ENCODE measurements at places on chromosomes 11 and 22.

DNA sequence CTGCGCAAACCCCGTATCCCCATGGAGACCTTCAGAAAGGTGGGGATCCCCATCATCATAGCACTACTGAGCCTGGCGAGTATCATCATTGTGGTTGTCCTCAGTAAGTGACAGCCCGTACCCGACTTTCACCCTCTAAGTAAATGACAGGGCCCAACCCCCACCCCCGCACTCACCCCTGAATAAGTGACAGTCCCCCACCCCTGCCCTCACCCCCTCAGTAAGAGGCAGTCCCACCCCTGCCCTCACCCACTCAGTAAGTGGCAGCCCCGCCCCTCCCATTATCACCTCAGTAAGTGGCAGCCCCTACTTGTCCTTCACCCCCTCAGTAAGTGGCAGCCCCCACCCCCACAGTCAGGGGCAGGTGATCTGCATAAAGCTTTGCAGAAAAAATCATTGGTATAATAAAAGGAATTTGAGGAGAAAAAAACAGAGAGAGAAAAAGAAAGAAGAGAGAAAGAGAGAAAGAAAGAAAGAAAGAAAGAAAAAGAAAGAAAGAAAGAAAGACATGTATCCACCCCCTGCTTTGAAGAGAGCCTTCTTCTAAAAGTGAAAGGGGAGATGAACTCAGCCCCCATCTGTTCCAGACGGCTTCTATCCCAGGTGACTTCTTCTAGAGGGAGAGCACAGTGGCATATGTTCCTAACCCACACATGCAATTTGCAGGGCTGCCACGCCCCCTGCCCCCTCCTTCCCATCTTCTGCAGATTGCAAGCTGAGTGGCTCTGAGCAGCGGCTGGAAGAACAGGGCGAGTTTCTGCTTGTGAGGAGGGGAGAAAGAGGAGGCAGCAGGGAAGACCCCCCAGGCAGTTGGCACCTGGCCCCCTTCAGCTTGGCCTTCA lies 12.5 kb upstream of the SMIM35 start:
- peak; percentile 28 for DNase-seq

DNA sequence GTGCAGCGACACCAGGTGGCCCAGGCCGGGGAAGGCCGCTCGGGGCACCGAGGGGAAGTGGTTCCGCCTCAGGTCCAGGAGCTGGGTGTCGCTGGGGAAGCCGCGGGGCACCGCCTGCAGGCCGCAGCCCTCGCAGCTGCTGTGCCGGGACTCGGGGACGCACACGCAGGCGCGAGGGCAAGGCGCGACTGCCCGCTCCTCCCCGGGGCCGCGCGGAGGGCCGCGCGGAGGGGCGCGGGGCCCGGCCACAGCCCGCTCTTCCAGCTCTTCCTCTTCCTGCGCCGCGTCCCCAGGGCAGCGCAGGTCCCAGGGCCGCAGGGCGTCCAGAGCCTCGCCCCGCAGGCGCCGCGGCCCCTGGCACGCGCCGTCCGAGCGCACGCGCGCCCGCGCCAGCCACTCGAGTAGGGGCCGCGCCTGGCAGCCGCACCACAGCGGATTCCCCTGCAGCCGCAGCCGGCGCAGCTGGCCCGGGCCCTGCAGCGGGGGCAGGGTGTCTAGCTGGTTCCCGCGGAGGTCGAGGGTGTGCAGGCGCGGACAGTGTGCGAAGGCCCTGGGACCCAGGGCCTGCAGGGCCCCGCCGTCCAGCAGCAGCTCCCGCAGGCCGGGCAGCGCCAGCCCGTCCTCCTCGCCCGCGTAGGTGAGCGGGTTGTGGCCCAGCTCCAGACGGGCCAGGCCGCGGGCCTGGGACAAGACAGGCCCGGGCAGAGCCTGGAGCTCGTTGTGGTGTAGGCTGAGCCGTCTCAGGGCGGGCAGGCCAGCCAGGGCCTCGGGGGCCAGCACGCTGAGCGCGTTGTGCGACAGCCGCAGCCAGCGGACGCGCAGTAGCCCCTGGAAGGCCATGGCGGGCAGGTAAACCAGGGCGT lies 2.8 kb downstream of the CHADL start:
- DNase-seq, result peak; percentile 77

DNA sequence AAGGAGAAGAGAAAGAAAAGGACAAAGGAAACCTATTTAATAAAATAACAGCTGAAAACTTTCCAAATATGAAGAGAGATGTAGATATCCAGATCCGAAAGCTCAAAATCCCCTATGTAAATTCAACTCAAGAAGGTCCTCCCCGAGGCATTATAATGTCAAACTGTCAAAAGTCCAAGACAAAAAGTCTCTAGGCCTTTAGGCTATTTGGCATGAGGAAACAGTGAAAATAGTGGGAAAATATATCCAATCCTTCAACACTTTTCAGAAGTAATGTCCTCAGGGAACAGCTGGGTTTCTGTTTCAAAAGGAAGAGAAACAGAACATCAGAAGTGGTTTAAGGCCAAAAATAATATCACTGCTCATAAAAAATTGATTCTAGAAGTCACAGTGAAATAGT lies 1.9 kb upstream of the OR52E4 start:
- DNase-seq, result no peak

- DNase-seq, result no peak
Observed at GRCh38 chr11:64001484-64002420, 15.5 kb downstream of the OTUB1 start.

- no peak for DNase-seq
Observed at GRCh38 chr22:38230916-38231315, 29.1 kb downstream of the MAFF start.

DNA sequence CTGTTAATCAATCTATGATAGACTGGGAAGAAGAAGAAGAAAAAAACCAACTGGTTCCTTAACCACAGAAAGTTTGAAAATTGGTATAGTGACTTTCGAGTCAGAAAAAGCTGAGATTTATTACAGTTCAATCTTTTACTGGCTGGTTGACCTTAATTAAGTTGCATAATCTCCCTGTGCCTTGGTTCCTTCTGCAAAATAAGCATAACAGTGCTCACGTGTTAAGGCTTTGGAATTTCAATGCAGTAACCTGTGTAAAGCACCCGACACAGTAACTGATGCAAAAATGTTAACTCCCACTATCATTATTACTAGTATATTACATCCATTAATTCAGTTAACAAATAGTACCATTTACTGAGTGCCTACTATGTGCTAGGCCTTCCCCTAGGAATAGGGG lies 22.6 kb upstream of the E2F8 start:
- no peak for DNase-seq

- DNase-seq, result no peak
Observed at GRCh38 chr11:62431171-62431901, 12.5 kb downstream of the SCGB1A1 start.

DNA sequence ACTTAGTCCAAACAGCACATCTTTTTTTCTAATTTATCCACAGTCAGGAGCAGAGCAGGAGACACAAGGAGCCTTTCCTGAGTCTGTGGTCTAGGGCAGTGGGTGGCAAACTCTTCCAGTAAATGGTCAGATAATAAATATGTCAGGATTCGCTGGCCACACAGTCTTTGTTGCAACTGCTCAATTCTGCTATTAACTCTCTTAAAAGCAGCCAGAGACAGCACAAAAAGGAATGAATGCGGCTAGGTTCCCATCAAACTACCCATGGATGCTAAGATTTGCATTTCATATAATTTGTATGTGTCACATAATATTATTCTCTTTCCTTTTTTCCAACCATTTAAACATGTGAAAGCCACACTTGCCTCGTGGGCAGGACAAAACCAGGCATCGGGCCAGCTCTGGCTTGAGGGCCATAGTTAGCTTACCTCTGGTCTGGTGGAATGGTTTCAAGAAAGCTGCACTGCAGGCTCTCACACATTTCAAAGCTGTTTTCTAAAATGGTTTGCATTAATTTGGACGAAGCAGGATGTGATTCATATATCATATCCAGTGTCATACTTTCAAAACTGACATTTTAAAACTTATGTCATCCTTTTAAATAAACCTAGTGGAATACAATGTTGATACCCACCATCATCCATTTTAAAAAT lies 64.7 kb upstream of the CD5 start:
- DNase-seq, result no peak

- peak; percentile 77 for DNase-seq
Observed at GRCh38 chr11:72754544-72755155, 2.4 kb upstream of the ARAP1 start.

DNA sequence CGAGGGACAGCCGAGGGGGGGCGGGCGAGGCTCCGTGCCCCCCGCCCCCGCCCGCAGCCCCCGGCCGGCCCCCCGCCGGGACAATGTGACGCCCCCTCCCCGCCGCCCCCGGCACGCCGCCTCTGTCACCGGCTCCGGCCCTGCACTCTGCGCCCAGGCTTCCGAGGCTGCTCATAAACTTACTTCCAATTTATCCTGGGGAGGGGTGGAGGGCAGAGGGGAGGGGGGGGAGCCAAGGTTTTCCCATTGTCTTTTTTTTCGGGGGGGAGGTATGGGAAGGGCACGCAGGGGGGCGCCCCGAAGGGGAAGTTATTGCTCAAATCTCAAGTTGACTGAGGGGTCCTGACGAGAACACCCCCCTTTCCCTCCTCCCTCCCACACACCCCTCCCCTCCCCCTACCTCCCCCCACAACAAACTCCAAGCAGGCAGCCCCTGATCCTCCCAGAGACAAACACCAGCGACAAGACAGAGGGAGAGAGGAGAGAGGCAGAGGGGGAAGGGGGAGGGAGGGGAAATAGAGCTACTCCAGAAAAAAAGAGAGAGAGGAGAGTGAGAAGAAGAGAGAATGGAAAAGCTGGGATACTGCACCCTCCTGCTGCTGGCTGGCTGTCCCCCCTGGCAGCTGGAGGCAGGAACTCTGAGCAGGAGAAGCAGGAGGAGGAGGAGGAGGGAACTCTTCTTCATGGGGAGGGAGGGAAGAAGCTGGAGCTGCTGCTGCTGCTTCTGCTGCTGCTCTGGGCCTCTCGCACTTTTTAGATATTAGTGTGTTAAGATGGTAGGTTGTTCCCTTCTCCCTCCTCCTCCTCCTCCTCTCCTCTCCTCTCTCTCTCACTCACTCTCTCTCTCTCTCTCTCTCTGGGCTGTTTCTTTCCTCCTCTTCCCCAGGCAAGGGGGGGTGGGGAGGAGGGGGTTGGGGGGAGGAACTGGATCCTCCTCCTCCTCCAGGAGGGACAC lies 631 bp downstream of the PHF21A start:
- DNase-seq, result peak; percentile 91
